Activated CD4-positive, CD25-positive, alpha-beta regulatory T cell (primary cell): ENCODE measurements at places on chromosomes 7 and 10.
A peak's percentile ranks its signal among the peaks of the same experiment; 100 is the strongest.

DNA sequence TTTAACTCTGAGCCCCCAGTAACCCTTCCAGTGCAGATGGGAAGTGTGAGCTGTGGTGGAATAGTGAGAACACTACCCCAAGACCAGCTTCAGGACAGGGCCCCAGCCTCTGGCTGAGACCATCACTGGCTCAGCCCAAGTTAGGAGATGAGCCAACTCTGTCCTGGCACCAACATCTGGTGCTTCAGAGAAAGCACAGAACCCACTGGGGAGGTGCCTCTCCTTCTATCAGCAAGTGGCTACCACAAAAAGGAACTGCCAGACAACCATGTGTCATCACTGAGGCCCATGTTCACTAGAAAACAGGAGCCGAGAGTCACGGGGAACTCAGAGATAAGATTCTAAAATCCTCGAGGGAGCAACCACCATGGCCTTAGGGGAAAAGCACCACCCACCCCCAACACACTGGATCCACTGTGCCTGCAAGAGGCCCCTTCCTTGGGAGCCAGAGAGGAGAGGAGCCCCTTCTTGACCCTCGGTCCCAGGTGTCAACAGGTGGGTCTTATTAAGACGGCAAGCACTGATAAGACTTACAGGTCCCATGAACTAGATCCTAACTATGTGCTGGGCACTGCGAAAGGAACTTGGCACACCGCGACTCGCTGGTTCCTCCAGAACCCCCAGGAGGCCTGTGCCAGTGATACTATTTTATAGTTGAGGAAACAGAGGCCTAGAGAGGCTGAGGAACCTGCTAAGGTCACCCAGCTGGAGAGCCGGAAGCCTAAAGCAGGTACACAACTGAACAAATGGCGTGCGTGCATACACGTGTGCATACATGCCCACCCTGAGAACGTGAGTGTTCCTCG lies 102.7 kb downstream of the FAM53B start:
- no peak for DNase-seq

GRCh38 chr10:6920072-6921019 lies 340.3 kb upstream of the PRKCQ start:
- peak; percentile 66 for DNase-seq

- no peak for DNase-seq
Measured at GRCh38 chr10:36148207-36148606, 506.1 kb upstream of the FZD8 start.

DNA sequence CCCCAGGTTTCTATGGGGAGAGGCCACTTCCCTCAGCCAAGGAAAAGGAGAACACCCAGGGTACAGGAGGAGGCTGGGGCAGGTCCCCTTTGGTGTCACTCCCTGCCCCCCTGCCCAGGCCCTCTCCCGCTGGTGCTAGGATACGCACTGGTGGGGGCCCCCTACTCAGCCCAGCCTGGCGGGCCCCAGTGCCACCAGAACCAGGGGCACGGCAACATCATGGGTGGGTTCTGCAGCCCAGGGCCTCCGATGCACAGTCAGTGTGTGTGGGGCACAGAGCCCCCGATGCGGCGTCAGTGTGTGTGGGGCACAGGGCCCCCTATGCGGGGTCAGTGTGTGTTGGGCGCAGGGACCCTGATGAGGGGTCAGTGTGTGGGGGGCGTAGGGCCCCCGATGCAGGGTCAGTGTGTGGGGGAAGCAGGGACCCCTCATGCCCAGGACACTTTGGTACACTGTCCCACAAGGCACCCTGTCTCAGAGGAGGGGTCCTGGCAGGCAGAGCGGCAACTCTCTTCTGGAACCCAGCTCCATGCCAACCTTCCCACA lies 23.1 kb upstream of the ZNF735 start:
- no peak for DNase-seq

DNA sequence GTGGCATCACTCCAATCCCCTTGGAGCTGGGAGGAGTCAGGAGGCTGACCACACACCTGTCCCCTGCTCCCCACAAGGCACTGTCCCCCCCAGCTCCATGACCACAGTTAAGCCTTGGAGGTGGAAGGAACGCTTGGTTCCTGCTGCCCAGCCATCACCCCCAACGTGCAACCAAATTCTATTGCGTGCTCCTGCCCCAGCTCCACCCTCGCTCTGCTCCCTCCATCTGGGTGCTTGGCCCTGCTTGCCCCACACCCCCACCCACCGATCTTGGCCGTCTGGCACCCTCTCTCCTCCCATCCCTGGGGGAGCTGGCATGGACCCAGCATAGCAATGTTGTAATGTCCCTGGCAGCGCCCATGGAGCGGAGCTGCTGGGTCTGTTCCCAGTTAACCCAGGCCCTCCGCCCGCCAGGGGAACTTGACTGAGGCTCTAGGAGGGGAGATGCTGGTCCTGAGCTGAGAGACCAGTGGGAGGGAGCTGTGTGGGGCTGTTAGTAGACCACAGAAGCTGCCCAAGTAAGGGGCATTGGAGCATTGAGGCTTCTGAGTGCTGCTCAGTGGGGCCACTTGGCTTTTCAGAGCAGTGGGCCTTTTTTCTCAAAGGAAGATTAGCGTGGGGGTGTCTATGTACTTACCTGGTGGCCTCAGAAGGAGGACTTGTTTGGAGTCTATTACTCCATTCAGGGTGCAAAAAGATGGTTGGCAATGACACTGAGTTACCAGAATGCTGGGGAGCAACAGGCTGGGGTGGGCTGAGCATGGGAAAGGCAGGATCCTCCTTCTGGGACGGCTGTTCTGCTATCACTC lies 1.1 kb downstream of the EPHB6 start:
- DNase-seq, result no peak

DNA sequence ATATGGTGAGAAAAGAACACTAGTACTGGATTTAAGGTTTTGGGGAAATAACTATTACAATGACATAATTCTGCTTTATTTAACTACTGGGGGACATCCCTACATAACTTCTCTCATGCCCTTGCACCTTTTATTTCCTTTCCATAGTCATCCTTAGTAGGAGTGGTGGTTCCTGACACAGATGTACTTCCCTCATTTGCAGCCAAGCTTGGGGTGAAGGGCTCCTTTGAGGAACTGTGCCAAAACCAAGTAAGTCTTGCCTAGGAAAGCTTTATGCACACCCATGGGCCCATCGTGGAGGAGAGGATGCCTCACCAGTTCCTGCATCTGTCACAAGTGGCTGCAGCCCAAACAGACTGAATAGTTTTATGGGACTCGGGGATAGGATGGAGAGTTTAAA lies 20.6 kb downstream of the ZDHHC6 start:
- DNase-seq, result no peak

DNA sequence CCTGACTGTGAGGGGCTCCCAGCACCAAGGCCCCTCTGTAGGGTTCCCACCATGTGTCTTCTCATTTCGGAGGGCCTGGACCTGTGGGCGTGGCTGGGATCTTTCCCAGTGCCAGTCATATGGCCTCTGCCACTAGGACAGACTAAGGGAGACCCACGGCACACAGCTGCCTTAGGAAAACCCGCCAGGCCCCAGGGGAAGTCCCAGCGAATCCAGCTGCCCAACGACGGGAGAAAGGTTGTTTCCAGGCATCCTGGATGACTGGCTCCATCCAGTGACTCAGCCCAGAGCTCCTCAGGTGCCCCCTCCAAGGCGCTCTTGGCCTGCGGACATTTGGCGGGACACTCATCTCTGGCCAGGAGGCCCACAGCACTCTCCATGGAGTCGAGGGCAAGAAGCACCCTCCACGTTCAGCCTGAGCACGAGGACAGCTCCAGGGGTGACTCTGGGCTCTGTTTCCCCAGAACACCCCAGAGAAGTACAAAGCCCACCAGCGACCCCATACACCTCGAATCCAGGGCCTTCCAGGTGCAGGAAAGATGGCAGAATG lies 39.9 kb downstream of the PWWP2B start:
- no peak for DNase-seq

GRCh38 chr7:101681170-101682007 lies 52.3 kb upstream of the MYL10 start:
- DNase-seq, result no peak

DNA sequence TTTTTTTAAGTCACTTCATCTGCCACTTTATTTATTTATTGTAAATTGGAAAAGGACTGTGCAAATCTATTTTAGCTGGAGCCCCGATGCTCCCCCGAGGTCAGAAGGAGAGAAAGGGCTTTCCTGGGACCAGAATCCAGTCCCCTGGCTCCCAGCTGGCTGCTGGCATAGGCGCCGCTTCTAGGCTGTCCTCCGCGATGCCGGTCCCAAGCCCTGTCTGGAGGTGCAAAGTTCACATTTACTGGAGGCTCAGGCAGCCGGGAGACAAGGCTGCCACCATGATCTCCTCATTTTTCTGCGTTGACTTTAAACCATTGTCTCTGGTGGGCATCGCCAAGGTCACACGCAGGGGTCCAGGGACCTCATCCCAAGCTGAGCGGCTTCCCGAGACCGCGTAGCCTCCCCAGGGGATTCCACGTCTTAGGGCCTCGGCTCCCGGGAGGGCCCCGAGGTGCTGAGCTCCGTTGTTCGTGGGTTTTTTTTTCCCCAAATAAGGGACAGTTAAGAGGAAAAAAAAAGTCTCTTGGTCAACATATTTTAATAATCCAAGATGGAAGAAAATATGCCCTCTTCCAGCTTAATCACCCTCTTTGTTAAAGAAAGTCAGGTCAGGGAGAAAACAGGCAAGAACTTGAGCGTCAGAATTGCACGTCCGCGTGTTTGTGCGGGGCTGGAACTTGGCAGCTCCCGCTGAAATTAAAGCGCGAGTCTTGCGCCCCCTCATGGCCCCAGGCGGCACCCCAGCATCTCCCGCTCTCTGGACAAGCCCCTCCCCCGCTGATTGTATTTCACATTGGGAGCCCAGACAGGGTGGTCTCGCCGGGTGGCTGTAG lies 11.9 kb downstream of the RGR start:
- DNase-seq, result no peak

- DNase-seq, result no peak
Measured at GRCh38 chr7:4279216-4279615, 402.9 kb upstream of the FOXK1 start.

DNA sequence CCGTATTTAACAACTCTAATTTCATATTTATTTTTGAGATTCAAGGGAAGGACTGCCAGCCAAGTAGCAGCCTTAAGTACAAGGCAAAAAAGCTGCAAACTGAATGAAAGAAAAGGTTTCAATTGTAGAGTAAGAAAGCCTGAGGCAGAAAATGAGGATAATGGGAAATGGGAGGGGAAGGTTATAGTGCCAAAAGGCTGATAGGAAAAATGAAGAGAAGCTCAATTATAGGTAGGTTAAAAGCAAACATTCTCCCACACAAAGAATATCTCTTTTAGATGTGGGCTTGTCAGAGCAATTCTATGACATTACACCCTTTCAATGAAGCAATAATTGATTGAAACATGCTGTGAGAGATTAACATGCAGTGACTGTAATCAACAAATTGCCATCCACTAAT lies 175.3 kb downstream of the RAPGEF5 start:
- DNase-seq, result no peak
